NAMALWA (cell line): ENCODE measurements at places on chromosomes 7 and 10.

GRCh38 chr7:37415629-37416028 is 33.0 kb downstream of the ELMO1 start:
- no peak for DNase-seq

DNA sequence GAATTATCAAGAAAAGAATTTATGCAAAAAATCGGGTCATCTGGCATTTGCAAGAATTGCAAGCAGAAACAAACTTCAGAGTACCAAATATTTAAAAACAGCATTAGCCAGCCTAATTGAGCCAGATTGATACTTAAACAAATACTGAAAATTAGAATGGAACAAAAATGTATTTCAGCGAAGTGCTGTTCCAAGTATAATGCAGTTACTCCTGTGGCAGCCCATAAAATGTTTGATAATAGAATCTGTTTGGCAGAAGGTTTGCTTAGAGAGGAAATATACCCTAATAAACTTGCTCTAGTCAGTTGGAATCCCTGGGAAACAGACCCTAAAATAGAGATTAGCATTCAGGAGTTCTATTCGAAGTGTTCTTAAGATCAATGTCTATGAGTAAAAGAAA is 835.1 kb upstream of the MBL2 start:
- no peak for DNase-seq

DNA sequence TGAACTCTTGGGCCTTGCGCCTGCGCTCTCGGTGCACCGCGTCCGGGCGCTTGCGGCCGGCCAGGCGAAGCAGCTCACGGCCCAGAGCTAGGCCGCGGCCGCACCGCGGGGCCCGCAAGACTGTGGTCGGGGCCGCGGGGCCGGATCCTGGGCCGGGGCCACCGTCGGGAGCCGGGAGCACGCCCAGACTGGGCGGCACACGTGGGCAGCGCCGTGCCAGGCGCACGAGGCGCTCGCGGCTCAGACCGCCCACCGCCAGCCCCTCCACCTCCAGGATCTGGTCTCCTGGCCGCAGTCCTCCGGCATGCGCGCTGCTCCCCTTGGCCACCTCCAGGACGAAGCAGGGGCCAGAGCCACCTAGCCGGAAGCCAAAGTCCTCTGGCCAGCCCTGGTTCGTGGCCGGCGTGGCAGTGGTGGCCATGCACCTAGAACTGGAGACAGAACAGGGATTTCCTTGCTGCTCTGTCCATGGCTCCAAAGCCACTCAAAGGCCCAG is at the start of gene GRID2IP:
Gene GRID2IP, minus strand, starts transcription at position 446 of the 496 bp plus-strand sequence. Its CDS starts 25 bp downstream, at position 421.
- no peak for DNase-seq

GRCh38 chr7:94276795-94277194 is 117.9 kb upstream of the COL1A2 start:
- peak; percentile 59 for DNase-seq

GRCh38 chr7:154505362-154505761 is 453.2 kb downstream of the DPP6 start:
- peak; percentile 33 for DNase-seq

DNA sequence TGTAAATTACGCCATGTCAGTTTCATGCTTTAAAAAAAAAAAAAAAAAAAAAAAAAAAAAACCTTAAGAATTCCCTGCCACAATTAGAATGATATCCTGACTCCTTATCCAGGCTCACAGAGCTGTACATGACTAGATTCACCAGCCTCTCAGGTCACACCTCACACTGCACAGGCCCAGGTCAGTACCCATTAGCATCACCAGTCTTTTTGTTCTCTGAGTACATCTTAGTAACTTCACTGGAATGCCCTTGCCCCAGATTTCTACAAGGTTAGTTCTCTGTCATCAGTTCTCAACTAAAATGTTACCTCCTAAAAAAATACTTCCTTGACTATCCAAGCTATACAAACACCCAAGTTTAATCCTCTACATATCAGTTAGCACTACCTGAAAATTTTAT is 211.0 kb downstream of the LRRN3 start:
- DNase-seq, result no peak

GRCh38 chr7:957418-958220 is 3.1 kb upstream of the ADAP1 start:
- no peak for DNase-seq

- DNase-seq, result no peak
These were observed 123.8 kb downstream of the AMPH start for GRCh38 chr7:38507384-38507783.

- no peak for DNase-seq
These were observed 27.1 kb upstream of the SGCE start for GRCh38 chr7:94683066-94683465.

DNA sequence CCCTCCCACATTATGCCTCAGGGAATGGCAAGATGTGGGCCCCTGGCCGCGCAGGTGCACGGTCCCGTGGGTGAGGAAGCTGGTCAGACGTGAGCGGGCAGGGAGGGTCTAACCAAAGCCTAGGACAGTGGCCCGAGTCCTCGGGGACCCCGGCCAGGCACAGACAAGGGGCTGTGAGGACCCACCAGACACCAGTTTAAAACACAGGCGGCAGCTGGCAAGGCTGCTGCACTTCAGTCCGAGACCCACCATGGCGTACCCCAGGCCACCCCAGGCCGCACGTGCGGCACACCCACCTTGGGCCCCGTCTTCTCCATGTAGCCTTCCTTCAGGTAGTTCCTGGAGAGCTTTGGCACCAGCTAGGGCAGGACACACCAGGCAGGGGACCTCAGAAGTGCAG is 23.5 kb downstream of the GET4 start:
- DNase-seq, result no peak

GRCh38 chr10:126063353-126063791 is 167.0 kb downstream of the FANK1 start:
- no peak for DNase-seq
